ENCODE measurements at places on chromosomes 13 and 19.

DNA sequence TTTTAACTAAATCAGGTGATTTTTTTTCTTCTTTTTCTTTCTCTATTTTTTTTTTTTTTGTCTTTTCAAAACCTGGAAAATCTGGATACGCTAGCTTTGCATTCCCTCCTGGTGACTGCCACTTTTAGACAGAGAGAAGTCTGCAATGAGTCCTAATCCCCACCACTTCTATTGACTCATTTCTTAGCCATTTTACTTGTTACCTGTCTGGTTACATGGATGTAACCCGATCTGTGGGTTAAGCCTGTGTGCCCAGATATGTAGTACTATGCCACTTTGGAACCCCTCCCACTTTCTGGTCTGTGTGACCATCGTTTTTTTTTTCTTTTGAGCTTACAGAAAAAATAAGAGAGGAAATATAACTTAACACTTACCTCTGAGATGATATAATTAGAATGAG, 817.8 kb upstream of the PCDH9 start:
- no peak for DNase-seq

GRCh38 chr13:49347650-49348385, 96.0 kb downstream of the CAB39L start:
- DNase-seq, result no peak

DNA sequence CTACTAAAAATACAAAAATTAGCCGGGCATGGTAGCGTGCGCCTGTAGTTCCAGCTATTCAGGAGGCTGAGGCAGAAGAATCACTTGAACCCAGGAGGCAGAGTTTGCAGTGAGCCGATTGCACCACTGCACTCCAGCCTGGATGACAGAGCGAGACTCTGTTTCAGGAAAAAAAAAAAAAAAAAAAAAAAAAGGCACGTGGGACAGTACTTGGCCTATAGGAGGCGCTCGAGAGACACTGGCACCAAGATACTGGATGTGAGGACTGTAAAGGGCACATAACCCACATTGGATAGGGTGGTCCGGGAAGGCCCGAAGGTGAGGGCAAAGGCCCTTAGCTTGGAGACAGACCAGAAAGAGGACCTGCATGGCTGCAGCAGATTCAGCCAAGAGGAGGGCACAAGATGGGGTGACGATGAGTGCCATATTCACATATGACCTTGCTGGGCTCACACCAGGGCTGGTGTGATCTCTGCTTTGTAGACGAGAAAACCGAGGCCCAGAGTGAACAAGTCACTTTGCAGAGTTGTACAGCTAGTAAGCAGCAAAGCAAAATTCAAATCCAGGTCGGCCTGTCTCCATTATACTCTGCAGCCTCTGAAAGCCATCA, 89.4 kb downstream of the DPF1 start:
- no peak for DNase-seq

DNA sequence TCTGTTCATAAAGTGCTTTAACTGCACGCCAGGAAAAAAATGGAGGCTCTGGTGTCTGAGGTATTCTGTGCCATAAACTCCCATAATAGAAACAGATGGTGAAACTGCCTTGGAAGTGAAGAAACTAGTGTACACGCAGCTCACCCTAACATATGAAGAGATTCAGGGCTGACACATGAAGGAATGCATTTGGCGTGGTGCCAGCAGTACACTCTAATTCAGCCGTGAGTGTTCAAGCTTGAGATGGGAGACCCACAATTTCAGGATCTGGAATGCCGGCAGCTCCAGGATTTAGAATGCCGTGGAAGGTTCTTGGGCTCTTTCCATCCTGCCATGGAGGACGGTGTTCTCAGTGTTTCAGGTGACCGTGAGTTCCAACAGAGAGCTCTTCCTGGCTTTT, 478.4 kb downstream of the TSHZ3 start:
- no peak for DNase-seq

DNA sequence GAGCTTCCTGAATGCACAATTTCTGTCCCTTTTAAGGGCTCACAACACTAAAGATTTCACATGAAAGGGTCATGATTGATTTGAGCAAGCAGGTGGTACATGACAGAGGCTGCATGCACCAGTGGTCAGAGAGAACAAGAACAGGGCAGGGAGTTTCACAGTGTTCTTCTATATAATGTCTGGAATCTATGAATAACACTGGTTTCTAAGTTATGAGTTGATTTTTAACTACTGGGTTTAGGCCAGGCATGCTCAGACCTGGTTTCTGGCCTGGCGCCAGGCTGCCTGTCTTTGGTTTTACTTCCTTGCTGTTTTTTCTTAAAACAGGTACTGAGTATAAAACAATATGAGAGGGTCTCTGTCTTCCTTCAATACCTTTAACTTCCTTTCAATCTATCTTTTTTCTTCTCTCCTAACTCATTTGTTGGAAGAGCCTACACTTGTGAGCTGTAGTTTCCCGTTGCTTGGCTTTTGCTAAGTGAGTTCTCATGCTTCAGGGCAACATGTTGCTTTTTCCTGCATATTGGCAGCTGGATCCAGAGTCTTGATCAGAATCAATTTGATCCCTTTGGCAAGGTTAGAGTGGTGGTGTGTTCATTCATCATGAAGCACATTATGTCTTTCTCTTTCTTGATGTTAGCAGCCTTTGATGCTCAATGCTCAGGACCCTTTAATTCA, 38.5 kb upstream of the FGF14 start:
- no peak for DNase-seq

DNA sequence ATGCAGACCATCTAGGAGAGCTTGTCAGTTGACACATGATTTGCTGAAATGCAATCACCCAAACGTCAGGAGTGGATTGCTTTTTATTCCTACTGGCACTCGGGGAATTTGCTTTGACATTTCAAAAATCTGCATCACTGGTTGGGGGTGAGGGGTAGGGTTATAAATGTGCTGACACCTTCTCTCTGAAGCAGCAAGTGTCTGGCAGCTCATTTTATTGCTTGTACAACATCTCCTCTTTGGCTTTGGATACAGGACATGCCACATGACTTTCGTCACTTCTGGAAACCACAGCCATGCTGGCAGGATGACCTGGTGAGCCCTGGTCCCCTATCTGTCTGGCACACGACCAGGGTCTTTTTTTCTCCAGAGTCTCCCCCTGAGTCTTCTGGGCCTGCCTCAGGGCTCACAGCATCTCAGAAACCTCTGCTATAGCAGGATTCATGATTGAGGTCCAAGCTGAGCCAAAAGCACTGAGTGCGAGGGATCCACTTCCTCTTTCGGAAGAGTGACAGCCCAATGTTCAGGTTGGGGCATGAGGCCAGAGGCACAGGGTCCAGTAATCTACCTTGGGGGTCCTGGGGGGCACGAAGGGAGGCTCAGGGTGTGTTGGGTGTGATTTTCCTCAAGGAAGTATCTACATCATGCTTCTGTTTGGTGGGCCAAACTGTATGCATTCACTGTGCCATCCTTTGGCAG, 60.1 kb downstream of the HSPH1 start:
- DNase-seq, result no peak

DNA sequence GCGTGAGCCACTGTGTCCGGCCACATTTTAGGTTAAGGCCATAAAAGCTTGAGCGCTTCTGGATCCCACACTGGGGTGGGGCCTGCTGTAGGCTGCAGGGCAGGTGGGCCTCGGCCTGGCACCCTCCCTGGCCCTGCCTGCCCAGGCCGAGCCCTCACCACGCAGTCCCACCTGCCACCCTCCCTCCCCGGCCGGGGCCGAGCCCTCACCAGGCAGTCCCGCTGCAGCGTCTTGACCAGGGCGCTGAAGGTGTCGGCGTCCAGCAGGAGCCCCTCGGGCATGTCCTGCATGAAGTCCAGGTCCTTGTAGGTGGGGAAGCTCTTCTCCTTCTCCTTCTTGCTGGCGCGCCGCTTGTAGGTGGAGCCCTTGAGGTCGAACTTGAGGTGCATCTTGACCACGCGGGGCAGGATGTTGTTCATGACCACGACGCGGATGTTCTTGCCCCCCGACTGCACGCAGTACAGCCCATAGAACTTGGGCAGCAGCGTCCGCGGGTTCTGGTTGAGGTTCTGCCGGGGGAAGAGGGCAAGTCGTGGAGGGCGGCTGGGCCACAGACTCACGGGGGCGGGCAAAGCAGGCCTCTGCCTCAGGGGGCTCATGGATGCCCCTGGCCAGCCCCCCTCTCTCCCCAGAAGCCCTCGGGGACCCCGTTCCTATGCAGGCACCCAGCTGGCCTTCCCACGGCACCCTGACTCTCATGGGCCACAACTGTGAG, 26.6 kb upstream of the CACTIN start:
- no peak for DNase-seq

DNA sequence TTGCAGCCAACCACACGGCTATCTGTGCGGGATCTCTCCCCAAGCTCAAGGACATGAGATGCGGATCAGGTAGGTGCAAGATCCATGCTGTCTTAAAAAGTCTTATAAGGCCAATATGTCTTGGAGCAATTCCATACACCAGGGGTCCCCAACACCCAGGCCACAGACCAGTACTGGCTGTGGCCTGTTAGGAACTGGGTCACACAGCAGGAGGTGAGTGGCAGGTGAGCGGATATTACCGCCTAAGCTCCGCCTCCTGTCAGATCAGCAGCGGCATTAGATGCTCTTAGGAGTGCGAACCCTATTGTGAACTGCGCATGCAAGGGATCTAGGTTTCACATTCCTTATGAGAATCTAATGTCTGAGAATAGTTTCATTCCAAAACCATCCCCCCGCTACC, 68.8 kb upstream of the ZNF599 start:
- DNase-seq, result no peak

DNA sequence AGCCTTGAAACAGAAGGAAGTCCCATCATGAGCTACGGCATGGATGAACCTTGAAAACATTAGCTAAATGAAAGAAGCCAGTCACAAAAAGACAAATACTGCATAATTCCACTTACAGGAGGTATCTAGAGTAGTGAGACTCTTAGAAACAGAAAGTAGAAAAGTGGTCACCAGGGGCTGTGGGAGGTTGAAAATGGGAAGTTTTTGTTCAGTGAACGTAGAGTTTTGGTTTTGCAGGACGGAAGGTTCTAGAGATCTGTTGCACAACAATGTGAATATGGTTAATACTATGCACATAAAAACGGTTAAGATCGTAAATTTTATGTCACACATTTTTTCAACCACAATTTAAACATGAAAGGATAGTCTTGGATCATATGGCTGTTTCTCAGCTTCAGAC, 11.9 kb upstream of the SLC10A2 start:
- no peak for DNase-seq

- no peak for DNase-seq
These were observed 9.8 kb upstream of the MCF2L start for GRCh38 chr13:112959206-112959605.

DNA sequence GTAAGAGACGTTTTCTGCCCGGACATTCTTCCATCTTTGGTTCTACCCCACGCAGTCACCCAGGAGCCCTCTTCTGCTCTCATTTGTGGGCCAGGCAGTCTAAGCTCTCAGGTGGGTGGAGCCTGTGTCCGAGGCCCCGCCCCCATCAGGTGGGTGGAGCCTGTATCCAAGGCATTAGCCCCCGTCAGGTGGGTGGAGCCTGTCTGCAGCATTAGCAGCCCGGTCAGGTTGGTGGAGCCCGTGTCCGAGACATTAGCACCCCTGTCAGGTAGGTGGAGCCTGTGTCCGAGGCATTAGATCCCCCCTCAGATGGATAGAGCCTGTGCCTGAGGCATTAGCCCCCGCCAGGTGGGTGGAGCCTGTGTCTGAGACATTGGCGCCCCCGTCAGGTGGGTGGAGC, 45.5 kb upstream of the C13orf46 start:
- no peak for DNase-seq

GRCh38 chr13:38796890-38797289, 110.0 kb downstream of the FREM2 start:
- DNase-seq, result no peak
